ENCODE measurements at places on chromosomes 16 and 17.

DNA sequence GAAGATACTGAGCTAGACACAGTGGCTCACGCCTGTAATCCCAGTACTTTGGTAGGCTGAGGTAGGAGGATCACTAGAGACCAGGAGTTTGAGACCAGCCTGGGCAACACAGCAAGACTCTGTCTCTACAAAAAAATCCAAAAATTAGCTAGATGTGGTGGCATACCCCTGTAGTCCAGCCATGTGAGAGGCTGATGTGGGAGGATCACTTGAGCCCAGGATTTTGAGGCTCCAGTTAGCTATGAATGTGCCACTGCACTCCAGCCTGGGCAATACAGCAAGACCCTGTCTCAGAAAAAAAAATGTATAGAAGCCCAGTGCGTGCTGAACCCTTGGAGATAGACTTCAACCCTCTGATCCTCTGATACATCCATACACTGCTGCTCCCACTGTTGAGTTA, 7.2 kb upstream of the PPM1D start:
- no peak for DNase-seq

DNA sequence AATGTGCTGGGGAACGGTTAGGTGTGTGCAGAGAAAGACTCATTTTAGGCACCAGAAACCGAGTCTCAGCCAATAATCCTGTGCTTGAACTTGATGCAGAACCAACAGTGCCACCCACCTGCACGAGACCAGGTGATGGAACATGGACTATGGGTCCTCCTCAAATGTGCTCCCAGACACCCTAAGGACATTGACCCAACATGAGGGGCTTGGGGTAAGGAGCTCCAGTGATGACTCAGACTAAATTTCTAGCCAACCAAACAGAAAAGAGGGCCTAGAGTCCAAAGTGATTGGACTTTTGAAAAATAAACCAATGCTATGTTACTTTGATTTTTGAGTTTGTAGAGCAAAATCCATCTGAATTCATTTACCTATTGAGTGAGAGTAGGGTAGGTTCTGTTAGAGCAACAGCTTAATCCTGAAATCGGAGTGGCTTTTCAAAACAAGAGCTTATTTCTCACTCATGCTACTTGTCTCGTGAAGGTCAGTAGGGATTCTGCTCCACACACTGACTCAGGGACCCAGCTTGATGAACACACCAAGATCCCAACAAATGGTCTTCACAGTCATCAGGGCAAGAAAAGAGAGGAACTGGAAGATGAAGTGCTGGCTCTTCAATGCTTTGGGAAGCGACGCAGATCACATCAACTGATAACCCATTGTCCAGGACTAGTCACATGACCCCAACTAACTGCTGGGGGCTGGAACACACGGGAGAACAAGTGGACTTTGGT, 21.8 kb downstream of the FAM20A start:
- DNase-seq = no peak

DNA sequence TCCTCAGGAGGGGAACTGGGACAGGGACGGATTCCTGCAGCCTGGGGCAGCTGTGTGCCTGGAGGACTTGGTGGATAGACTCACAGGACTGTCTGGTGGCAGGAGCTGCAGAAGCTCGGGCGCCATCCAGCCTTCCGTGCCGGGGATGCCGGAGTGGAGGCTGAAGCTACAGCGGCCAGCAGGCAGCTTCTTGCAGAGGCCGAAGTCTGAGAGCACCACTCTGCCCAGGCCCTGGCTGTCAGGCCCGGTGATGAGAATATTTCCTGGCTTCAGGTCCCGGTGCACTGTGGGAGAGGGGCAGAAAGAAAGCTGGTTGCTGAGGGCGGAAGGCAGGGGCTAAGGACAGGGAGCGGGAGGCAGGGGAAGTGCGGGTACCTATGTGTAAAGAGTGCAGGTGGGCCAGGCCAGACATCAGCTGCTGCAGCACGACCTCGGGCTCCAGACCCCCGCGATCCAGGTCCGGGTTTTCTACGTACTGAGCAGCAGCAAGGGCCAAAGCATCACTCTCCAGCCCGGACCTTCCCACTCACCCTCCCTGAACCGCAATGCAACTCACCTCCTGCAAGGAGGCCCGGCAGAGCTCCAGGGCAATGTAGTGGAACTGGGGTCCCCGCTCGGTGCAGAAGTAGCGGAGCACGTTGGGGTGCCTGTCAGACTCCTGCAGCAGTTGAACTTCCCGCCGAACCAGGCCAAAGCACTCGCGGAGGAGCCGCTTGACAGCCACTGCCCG, 16.1 kb downstream of the PLK1 start:
- DNase-seq = no peak

DNA sequence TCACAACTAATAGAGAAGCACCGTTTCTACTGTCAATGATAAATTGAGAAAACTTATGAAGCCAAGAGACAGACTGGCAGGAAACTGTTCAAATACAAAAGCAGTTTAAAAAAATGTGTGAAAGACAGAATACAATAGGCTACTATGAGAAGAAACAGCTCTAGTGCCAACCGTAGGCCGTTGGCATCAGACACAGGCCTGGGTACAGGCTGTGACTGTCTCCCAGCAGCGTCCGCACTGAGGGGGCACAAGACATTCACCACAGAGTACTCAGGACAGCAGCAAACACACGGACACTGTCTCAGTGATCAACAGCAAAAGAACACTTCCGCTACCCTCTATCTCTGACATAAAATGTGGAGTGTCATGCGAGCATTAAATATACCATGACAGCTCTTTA, 7.8 kb upstream of the C1QBP start:
- no peak for DNase-seq

- no peak for DNase-seq
Measured at GRCh38 chr17:6941989-6942388, 53.9 kb upstream of the ALOX12 start.

- DNase-seq = no peak
Measured at GRCh38 chr17:36610474-36610873, 9.1 kb downstream of the MRM1 start.

- no peak for DNase-seq
Measured at GRCh38 chr16:89119661-89120141, 26.0 kb downstream of the ACSF3 start.

GRCh38 chr16:4246777-4247459, 5.0 kb upstream of the SRL start:
- no peak for DNase-seq

DNA sequence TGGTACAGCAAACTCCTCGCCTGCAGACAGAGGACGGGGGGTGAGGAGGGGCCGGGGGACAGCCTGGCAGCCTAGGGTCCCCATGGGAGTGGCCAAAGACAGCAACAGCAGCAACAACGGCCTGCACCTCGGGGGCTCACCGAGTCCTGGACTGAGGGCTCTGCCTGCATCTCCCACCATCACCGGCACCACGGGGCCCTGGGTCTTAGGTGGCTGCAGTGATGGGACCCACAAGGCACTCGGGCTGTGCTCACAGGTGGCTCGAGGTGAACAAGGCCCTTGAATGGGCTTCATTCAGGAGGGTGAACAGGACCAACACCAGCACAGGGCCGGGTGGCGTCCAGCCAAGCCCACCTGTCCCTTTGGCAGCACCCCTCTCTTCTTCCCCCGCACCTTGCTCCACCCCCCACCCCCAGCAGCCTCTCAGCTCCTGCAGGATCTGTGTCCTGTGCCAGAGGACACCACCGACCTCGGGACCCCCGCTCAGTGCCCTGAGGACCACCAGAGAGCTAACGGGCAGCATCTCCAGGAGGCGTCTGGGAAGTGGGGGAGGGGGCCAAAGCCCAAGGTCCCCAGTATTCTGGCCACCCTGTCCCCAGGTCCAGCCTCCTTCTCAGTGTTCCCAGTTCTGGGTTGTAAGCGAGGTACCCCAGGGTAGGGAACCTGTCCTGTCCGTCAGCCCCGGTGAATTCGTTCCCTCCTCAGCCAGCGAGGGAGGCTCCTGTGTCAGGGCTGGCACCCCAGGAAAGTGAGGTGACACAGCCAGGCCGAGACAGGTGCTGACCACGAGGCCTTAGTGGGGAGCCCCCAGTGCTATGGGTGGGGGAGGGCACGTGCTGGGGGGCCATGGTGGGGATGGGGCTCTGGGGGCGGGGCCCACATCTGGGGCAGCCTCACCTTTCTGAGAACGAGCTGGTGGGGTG, 94.3 kb downstream of the TBC1D16 start:
- no peak for DNase-seq

GRCh38 chr16:19123535-19124178, 9.9 kb downstream of the ITPRIPL2 start:
- DNase-seq = no peak

DNA sequence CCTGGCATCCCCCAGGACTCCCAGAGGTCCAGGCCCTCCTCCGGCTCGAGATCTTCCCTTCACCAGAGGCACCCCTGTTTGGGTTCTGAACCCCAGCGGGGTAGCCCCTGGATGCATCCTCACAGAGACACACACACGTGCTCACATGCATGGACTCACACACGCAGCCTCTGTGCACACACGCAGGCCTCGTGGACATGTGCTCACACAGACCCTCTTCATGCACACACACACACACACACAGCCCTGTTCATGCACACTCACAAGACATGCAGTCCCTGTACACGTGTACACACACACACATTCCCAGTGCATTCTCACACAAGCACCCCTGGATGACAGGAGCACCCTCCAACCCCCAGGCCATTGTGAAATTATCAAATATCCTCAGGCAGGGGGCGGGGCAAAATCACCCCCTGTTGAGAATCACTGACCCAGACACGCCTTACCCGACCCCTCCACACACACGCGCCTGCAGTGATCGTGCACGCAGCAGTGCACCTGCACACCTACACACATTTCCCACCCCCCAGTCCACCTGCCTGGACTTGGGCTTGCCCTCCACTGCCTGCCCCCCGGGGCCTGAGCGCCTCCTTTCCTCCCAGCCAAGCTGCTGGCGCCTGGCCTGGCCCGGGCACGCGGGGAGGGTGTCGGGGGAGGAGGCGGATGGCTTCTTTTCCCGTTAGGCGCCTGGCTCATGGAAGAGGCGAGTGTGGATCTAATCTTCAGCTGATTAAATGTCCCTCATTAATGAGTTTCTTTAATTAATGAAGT, 62.6 kb downstream of the ENGASE start:
- no peak for DNase-seq

DNA sequence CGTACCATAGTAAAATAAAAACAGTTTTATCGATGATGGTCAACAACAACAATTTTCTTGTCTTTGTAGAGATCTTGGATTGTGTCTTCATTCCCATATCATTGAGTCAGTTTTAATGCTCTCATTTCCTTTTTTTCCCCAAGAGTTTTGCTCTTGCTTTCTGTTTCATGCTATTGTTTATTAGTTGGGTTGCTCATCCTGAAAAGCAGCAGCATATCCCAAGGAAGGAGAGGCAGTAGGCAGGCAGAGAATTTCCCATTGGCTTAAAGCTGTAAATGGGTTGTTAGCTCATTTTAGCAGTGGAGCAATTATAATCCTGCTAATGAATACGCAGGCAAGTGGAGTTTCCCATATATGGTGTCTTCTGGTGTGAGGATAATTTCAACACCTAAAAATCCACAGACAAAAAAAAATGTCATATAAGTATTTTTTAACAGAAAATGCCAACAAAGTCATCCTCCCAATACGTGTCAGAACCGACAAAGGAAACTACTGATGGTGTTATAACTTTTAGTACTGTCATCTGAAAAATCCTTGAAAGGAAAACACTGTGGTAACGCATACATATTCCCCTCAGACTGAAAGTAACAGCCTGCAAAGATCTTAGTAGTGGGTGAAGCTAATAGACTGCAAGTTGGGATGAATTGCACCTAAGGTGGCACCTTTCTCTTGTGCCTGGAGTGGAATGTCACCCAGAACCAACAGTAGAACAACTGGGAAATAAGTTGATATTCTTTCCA, 218.3 kb downstream of the FTO start:
- DNase-seq = no peak

DNA sequence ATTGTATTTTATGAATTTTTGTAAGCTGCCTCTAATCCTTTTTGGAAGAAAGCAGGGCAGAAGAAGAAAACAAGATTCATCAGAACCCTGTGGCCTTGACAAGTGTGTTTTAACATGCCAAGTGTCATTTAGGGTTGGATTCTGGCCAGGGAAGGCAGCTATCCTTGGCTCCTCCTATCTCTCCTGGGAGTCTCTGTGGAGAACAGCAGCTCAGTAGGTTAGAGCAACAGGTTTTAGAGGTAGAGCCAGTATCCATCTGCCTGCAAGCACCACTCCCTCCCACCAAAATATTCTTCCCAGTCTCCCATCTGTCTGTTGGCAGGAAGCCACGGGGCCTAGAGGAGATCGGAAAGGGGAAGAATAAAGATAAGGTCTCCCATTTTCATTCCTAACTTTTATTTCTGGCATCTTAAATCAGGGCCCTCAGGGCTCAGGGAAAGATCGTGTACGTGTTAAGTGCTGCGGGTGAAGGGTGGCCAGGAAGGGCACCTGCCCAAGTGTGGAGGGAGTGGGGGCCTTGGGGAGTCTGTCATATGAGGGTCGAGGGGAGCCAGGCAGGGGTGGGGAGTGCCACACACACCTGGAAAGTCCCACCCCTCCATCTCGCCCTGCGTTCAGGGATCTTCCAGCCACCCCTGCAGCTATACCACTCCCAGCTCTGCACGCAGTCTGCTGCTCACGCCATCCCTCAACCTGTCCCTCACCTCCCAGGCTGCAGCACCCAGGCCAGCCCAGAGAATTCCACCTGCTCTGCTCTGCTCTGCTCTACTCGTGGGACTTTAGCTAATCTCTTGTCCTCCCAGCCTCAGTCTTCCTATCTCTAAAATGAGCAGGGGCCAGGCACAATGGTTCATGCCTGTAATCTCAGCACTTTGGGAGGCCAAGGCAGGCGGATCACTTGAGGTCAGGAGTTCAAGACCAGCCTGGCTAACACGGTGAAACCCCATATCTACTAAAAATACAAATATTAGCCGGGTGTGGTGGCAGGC, 17.1 kb upstream of the CPSF4L start:
- DNase-seq = no peak

- no peak for DNase-seq
Measured at GRCh38 chr17:72658675-72659074, 433.8 kb downstream of the SLC39A11 start.

DNA sequence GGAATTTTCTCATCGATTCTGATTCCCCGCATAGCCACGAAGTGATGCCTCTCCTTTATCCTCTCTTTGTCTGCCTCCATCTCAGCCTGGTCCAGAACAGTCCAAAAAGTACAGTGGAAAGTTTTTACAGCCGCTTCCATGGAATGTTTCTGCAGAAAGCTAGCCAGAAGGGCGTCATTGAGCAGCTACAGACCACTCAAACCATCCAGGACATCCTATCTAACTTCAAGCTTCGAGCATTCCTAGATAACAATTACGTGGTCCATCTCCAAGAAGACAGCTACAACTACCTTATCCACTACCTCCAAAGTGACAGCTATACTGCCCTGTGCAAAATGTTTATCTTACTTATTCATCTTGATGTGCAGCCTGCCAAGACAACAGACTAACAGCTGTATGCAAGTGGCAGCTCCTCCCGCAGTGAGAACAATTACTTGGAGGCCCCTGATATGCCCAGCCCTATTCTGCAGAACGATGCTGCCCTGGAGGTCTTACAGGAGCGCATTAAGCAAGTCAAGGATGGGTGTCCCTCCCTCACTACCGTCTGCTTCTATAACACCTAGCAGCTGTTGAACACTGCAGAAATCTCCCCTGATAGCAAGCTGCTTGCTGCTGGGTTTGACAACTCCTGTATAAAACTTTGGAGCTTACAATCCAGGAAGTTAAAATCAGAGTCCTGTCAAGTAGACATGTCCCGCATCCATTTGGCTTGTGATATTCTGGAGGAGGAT, 38.9 kb downstream of the SLFN12L start:
- no peak for DNase-seq

Data from CD4-positive, alpha-beta T cell treated with Interleukin-10 for 1 hour (primary cell).